ENCODE measurements at places on chromosomes 12 and 14.

GRCh38 chr14:95481391-95482022, 34.9 kb downstream of the SYNE3 start:
- no peak for DNase-seq

- no peak for DNase-seq
These were observed 44.1 kb upstream of the AMN start for GRCh38 chr14:102878174-102878969.

- DNase-seq: no peak
These were observed 83.2 kb downstream of the HMGA2 start for GRCh38 chr12:65907513-65907912.

DNA sequence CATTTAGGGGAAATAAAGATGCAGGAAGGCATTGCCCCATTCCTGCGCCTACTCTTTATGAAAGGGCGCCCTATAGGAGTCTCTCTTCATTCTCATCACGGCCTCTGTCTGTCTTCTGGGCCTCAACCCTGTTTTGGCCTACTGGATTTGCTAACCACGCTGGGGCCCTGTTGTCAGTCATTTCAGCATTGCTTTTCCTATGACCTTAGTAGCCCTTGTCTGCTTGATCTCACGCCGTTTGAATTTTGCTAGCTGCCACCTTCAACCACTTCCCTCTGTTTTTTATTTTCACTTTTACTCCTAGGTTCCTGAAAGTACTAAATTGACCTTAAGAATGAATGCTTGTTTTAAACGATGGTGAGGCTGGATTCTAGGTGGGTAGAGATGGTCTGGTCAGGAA, 139.0 kb downstream of the SYNE2 start:
- peak; percentile 42 for DNase-seq

- no peak for DNase-seq
These were observed 177.0 kb downstream of the C12orf75 start for GRCh38 chr12:105507311-105508038.

DNA sequence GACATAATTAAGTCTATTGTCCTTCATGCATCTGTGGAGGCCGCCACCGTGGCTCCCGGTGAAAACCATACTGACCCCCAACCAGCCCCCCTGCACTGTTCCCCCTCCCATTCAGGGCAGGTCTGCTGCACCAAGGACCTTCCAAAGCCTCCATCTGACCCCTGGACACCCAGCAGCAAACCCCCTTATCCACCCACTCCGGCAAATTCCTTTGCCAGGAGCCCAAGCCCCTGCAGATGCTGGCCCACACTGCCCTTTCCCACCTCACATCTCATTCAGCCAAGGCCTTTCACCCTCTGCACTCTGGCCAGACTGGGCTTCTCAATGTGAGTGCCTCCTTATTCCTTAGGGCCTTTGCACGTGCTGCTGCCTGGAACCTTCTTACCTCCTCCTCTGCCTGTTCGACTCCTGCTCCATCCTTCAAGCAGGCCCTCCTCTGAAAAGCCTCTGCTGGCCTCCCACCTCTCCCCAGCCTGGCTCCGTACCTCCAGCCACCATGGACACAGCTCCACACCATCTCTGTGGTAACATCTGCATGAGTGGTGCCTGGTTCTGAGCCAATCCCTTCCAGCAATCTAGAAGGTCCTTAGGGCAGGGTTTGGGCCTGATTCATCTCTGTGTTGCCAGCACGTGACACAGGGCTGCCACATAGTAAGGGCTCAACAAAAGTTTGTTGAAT, 230.7 kb downstream of the BCL11B start:
- DNase-seq: no peak

GRCh38 chr12:65879878-65880277, 55.6 kb downstream of the HMGA2 start:
- DNase-seq: no peak

DNA sequence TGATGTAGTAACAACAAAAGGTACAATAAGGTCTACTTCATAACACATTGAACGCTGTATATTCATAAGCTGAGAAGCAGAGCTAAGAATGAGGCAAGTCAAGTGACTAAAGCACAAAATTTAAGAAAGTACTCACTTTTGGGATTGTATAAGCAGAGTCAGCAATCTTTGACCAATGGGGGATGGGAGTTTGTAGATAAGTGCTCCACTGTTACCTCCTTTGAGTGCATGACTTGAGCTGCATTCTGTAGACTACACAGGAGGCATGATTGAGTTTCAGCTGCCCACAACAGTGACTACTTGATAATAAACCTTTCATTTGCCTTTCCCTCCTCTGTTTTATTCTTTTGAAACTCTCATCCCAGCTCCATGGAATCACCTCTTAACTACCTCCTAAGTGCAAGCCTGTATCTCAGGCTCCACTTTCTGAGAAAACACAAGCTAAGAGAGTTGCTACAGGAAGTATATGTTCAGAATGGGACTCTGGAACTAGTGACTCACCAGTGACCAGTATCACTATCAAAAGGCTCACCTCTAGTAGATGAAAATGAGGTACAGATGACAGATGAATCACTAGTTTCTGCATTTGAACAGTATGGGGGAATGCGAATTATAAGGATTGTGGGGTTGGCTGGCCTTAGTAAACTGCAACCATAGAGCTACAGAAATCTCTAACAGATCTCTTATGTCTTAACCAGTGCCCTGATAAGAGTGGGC, 49.2 kb downstream of the SLC35F4 start:
- peak; percentile 44 for DNase-seq

GRCh38 chr14:80629606-80630005, 311.9 kb downstream of the CEP128 start:
- no peak for DNase-seq

GRCh38 chr12:94147991-94148738, at the start of gene PLXNC1:
TSS of gene PLXNC1 (plus strand) at chr12:94148577. CDS start at chr12:94148972, 395 bp downstream.
- DNase-seq: peak; percentile 77

DNA sequence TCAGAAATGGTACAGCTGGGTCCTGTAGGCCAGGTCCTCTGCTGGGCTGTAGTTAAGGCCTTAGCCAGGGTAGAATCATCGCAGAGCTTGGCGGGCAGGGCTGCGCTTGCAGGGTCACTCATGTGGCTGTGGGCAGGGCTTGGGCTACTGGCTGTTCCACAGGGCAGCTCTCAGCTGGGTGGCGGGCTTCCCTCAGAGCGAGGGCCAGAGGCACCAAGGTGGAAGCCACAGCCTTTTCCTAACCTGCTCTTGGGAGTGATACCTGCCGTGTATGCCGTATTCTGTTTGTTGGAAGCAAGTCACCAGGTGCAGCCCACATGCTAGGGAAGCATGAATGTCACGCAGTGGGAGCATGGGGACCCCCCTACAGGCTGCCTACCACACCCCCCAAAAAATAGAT, 69.8 kb upstream of the RIN3 start:
- no peak for DNase-seq

GRCh38 chr12:140162-140561, 73.6 kb downstream of the IQSEC3 start:
- DNase-seq: no peak

DNA sequence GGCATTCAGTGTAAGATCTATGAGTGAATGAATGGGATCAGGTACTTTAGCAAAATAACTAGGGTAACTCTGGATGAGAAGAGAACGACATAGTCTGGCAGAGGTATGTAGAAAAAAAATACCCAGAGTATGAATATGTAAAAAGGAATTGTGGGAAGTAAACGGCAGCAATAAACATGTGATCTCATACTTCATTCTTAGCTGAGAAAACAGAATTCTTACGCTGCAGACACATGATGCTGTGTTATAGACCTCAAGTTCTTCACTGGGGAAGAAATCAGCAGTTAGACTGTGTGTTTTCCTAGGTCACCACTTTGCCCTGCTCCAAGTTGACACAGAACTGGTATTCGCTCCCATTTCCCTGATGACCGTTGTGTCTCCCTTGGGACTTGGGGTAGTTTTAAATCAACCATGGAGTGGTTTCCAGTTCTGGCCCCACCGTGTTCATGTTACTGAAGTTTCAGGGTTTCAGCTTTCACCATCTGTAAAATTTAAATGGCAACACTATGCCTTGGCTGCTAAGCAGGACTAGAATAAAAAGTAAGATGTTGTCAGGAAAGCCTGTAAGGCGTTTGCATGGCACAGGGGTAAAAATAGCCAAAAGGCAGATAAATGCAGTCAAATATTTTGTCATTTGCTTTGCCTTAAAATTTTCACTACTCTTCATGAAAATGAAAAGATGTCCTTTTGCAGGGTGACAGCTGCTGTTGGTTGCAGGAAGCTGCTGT, 223.7 kb downstream of the PELI2 start:
- no peak for DNase-seq

GRCh38 chr12:57902478-57902969, 38.8 kb upstream of the ATP23 start:
- no peak for DNase-seq

DNA sequence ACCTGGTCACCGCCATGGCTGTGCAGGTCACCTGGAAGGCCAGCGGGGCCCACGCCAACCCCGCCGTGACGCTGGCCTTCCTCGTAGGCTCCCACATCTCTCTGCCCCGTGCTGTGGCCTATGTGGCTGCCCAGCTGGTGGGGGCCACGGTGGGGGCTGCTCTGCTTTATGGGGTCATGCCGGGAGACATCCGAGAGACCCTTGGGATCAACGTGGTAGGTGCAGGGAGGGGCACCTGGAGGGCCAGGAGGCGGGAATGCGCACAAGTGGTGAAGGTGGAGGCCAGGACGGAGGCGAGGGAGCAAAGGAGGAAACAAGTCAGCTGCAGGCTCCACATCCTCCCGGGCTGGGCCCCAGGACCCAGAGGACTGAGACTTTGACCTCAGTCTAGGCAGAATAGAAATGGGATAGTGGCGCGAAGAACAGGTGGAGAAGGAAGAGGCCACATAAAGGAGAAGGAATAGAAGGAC, 649 bp downstream of the AQP6 start:
- DNase-seq: no peak

DNA sequence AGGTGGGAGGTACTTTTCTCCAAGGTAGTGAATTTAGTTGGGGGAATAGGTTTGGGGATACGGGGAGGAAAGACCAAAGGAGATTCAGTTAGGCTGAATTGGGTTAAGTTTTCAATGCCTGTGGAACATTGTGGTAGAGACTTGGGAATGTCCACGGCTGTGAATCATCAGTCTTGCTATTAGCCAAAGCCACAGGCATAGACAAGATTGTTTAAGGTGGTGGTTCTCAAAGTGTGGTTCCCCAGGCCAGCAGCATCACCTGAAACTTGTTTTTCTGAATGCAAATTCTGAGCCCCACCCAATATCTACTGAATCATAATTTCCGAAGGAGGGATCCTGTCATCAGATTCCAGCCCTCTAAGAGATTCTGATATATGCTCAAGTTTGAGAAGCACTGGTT, 316.2 kb downstream of the EGLN3 start:
- no peak for DNase-seq

- DNase-seq: no peak
These were observed 9.9 kb upstream of the FICD start for GRCh38 chr12:108505129-108505528.

DNA sequence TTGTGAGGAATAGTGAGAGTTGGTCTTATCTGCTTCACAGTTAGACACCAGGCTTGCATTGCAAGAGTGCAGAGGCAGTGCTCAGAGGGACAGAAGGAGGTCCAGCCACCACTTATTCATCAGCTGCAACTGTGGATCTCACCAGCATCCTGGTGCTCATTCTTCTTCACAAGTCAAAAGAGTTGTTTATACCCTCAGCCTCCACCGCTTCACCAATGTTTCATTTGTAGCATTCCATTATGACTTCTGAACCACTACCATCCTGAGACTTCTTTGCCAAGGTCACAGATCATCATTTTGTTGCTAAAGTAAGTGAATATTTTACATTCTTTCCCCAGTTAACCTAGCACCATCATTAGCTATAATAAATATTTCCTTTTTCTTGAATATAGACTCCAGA, 230.5 kb upstream of the KITLG start:
- DNase-seq: no peak

DNA sequence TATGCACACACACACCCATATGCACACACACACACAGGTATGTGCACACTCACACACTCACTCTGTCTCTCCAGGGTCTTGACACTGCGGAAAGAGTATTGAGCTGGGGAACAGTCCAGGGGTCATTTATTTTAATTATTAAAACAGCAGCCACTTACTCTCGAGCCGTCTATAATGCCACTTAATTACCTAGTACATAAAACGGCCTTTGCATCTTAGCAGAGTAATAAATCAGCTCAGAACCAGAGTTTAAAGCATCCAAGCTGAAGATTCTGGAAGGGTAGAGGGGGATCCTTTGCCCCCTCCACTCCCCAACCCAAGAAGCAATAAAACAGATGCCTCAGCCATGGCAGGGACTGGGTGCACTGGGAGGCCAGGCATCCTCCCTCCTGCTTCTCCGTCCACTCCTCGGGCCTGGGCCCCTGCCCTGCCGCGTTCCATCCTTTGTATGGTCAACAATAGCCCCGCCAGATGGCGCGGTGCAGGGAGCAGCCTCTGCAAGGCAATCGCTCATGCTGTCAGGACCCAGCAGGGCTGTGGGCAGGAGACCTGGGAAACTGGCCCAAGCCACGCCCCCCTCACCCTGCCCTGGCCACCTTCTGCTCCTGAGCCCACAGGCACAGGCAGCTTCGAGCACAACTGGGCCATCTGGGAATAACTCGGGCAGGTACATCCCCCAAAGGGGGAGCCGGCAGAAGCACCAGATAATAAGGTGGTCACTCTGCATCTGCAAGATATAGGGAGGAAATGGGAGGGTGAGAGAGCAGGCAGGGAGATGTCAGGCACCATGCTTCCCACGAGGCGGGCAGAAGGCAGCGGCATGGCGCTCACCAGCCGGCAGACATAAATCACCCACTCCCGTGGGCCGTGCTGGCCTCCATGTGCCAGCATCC, 40.9 kb downstream of the CCDC85C start:
- no peak for DNase-seq

DNA sequence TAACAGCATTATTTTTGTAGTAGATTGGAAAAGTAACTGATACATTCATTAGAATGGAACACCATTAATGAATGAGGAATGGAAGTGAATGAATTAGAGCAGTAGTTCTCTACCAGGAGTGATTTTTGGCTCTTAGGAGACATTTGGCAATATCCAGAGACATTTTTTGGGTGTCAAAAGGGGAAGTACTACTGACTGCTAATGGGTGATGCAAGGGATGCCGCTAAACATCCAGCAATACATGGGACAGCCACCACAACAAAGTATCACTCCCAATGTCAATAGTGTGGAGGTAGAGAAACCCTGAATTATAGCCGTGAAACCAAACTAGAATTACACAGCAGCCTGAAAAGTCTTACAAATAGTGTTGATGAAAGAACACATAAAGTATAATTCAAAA, 1.5 kb downstream of the CHURC1 start:
- DNase-seq: no peak

DNA sequence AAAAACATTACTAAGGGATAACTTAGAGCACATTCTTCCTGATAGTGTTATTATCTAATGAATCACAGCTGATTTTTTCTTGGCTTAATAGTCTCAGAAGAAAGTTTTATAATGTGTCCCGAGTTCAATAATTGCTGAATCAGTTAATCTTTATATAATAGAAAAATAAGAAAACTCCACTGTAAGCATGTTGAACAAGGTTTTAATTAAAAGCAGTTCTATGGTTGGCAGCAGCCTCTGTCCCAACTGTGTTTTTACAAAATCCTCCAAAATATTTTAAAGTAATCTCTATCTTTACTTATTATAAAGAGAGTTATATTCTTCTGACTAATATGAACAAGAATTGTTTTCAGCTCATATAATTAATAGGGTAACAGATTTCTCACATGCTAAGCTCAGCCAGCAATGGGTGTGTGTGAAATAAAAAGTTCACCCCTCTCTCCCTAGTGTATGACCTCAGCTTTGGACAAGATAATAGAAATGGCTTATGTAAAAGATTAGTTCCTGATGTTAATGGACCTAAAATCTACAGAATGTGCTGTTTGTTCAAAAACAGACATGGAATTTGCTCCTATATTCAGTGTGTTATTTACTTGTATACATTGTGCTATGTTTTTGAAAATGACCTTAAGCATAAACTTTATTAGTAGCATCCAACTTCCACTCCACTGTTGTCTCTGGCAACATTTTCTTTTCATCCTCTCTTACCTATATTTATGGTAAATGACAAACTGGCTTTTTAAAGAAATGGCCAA, 67.1 kb upstream of the DCN start:
- DNase-seq: no peak

Data from activated CD4-positive, alpha-beta T cell treated with anti-CD3 and anti-CD28 coated beads, Interleukin-2, amount 50 U/mL, for 16 hours (primary cell).